ENCODE measurements at places on chromosomes 1 and 21. TPM values are rescaled to one million over a fixed set of nuclear protein-coding genes. Genes with fewer than 3 reads are reported as not detected.
A peak's percentile ranks its signal among the peaks of the same experiment; 100 is the strongest.

GRCh38 chr1:181849071-181849470 lies 212.4 kb downstream of the ZNF648 start:
- DNase-seq: no peak

GRCh38 chr1:214505134-214505533 lies 46.3 kb downstream of the PTPN14 start:
- no peak for DNase-seq

- peak; percentile 72 for DNase-seq
Observed at GRCh38 chr1:21927533-21928237, 9.4 kb downstream of the HSPG2 start.

DNA sequence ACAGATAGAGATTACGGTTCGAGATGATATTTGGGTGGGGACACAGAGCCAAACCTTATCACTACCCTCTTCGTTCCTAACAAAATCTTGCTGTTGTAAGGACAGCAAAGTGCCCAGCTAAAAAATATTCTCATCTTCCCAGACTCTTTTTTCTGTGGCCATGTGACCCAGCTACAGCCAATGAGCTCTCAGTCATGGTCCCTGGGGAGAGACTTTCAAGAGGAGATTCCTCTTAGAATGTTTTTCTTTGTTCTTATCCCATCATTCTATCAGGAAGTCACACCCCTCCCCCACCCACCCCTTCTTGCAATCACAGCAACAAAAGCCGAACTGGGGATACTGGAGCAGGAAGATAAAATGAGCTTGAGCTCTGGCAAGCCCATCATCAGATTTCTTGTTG lies 247.1 kb downstream of the CHRM3 start:
- DNase-seq: no peak

- DNase-seq: no peak
Observed at GRCh38 chr21:45187646-45188045, 100.0 kb downstream of the POFUT2 start.

DNA sequence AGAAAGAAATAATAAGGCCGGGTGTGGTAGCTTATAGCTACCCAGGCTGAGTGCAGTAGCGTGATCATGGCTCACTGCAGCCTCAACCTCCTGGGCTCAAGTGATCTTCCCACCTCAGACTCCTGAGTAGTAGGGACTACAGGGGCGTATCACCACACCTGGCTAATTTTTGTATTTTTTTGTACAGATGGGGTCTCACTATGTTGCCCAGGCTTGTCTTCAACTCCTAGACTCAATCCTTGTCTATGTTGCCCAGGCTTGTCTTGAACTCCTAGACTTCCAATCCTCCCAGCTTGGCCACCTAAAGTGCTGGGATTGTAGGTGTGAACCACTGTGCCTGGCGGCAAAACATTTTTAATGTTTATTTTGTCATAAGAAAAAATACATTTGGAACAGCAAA lies 30.5 kb downstream of the MIXL1 start:
- DNase-seq: no peak

DNA sequence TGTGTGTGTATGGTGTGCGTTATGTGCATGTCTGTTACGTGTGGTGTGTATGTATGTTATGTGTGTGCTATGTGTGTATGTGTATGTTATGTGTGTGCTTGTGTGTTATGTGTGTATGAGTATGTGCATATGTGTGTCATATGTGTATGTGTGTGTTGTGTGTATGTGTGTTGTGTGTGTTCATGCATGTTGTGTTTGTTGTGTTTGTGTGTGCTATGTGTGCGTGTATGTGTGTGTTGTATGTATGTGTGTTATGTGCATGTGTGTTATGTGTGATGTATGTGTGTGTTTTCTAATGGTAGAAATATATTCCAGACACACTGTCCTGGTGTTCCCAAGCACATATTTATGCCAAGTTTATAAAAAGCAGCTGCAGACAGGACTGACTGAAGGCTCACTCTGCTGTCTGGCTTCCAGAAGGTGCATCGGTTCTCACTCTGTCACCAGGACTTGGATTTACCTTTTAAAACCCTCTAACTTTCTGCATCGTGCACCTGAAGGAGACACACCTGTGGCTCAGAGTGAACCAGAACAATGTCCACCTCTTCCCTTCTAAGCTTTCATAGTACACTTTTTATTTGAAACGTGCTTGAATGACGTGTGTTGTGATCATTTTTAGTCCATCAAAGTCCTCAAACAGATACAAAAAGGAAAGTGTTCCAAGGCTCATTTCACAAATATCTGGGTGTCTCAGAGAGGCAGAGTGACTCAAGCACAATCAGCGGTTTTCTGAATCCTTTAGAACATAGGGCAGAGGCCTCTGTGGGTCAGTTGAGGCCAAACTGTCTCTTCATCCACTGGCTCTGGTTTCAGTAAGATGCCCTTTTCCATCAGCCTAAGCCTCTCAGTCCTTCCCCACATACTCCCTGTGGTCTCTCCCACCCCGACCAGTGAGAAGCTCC lies 49.9 kb downstream of the TOMM20 start:
- DNase-seq: no peak

- no peak for DNase-seq
Observed at GRCh38 chr1:1306661-1307260, 969 bp downstream of the ACAP3 start.

- DNase-seq: no peak
Observed at GRCh38 chr1:194084755-194085154, 898.3 kb upstream of the B3GALT2 start.

GRCh38 chr1:231550448-231550781 lies 21.9 kb downstream of the TSNAX start:
- peak; percentile 16 for DNase-seq

GRCh38 chr1:98398649-98399048 lies 262.9 kb upstream of the SNX7 start:
- DNase-seq: no peak

GRCh38 chr1:15326691-15327588 lies 79.9 kb downstream of the FHAD1 start:
- DNase-seq: peak; percentile 45

DNA sequence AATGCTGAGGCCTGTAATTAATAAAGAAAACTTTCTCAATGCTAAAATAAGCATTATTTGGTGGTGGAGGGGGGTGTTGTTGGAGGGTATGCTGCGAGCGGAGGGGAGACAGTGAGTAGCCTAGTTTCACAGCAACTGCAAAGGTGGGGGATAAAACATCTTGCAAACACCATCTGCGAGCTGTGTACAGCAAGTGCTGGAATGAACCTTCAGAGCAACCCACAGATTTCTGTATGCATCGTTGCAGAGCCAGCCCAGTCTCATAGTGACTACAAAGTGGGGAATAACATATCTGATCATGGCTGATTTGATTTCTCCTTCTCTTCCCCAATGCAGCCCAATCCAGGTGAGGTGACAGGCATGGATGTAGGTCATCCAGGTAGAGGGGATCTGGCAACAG lies 80.7 kb upstream of the COG2 start:
- DNase-seq: no peak

DNA sequence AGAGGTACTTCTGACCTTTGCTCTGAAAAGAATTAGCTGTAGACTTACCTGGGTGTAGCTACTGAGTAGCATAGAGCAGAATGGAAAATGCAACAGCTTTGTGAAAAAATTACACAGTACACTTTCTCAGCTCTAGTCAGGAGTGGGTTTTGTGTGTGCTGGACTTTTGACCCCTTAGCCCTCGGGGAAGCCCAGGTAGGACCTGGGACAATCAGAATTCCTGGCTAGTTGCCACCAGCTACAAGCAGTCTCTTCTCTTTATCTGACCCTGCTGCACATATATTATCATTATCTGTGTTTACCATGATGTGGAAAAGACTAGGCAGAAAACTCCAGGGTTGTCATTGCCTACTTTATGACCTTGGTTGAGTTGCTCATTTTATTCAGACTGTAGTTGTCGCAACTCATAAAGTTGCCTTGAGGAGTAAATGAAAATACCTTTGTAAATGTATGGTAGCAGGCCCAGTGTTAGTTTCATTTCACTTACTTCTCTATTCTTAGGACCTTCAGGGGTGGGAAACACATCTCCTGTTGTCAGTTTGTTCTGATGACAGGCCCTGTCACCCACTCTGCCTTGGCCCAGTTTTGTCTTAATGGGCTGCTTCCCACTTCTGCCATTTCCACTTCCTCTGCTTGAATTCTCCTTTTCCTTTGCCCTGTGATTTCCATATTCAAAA lies 5.4 kb downstream of the NEK7 start:
- no peak for DNase-seq

DNA sequence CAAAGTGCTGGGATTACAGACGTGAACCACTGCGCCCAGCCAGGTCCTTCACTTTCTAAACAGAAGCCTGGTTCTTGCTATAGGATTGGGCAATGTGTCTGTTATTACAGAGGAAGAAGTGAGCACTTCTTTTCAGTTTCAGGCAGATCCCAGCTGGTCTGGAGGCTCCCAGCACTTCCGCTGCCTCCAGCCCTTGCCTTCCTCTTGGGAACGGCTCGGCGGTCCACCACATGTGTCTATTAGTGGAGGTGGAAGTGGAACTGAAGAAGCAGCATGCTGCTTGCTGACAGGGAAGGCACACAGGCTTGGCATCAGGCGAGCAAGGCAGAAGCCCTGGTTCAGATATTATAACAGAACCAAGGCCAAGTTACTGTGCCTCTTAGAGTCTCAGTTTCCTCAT lies 17.0 kb downstream of the MKNK1 start:
- DNase-seq: peak; percentile 50

GRCh38 chr1:62280150-62280549 lies 39.1 kb downstream of the KANK4 start:
- DNase-seq: no peak

- no peak for DNase-seq
Observed at GRCh38 chr1:46128344-46128743, 4.1 kb downstream of the PIK3R3 start.

DNA sequence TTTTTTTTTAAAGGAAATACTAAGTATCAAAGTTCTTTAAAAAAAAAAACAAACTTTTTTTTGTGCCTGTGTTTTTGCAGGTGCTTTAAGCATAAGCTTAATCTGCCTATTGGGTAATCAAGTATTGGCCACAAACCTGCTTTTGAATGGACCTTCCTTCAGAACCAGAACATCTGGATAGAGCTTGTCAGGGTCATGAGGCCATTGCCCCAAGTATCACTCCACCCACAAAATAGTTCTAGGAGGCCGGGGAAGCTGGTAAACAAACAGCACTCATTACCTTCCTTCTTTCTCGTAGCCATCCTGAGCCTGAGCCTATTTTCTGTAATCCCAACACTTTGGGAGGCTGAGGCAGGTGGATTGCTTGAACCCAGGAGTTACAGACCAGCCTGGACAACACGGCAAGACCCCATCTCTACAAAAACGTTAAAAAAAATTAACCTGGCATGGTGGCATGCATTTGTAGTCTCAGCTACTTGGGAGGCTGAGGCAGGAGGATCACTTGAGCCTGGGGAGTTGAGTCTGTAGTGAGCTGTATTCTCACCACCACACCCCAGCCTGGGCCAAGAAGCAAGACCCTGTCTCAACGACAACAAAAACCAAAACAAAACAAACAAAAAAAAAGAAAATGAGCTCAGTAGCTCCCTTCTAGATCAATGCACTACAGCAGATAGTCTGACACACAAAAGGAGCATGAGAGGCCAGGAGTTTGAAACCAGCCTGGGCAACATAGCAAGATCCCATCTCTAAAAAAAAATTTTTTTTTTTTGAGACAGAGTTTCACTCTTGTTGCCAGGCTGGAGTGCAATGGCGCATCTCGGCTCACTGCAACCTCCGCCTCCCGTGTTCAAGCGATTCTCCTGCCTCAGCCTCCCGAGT lies 34.1 kb upstream of the EPS15 start:
- no peak for DNase-seq

GRCh38 chr1:93723733-93724270 lies 42.2 kb upstream of the BCAR3 start:
- DNase-seq: no peak

GRCh38 chr1:172134087-172134731 lies 286.3 kb upstream of the C1orf105 start:
- no peak for DNase-seq

The SLC2A5 gene
- 14.2 TPM for total RNA-seq

The URB1 gene
- 20.2 TPM for total RNA-seq

The LYPLAL1 gene
- total RNA-seq: 40.2 TPM

The NUDT17 gene
- total RNA-seq: 4.3 TPM

The INSRR gene
- total RNA-seq: not detected

The P3H1 gene
- total RNA-seq: 160 TPM

The PTGFR gene
- 18.8 TPM for total RNA-seq

The RNU1-1 gene
- total RNA-seq: under 0.01 TPM

The CYP2J2 gene
- total RNA-seq: 3.1 TPM

The PCP4 gene
- not detected for total RNA-seq

Data from umbilical cord (tissue), 2 donors.